ENCODE measurements at places on chromosomes 7 and 10.

DNA sequence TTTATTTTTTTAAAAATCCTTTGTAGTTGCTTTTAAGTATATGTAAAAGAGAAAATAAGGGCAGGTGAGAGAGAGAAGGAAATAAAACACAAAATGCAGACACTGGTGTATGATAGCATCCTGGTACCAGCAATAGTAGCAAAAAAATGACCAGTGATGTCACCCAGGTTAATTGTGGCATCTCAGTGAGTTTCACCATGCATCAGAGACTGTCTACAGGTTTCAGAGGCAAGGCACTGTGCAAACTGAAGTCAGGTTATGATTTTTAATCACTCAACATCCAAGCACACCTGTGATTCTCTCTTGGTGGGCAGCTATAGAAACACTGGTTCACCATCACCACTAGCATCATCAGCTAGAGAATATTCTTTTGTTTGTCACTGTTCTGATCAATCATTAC is 509.3 kb downstream of the SORCS1 start:
- DNase-seq = no peak

DNA sequence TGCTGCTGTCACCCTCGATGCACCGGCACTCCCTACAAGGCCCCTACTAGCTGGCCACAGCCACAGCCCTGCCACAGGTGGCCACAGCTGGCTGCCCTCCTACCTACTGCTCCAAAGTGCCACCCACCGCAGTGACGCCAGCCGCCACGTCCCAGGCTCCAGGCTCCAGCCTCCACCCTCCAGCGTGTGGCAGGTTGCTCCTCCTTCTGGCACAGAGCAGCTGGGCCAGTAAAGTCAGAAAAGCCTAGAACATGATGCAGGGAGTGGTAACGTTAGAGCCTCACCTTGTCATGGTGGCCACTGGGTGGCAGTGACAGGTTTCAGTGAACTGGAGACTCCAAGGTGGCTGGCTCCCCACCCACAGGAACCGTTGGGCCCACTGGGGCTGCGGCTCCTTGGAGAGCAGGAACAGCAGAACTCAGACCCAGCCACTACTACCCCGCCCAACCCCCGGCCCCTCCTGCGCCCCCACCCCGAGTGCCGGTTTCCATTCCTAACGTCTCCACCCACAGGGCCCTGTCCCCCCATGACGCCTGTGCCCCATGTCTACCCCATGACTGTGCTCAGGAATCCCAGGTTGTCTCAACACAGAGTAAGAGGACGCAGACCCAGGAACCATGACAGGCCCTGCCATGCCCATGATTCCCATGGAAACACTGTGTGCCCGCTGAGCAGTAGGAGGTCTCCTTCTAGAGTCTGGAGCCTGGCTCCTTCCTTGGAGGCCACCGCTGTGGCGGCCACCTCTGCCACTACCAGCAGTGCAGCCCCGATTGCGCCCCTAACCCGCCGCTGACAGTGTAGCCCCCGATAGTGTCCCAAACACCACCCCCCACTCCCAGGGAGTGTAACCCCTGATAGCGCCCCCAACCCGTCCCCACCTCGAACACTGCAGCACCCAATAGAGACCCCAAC is 52.3 kb upstream of the ZNF33B start:
- no peak for DNase-seq

GRCh38 chr7:151497306-151497871 is 22.3 kb downstream of the RHEB start:
- no peak for DNase-seq

DNA sequence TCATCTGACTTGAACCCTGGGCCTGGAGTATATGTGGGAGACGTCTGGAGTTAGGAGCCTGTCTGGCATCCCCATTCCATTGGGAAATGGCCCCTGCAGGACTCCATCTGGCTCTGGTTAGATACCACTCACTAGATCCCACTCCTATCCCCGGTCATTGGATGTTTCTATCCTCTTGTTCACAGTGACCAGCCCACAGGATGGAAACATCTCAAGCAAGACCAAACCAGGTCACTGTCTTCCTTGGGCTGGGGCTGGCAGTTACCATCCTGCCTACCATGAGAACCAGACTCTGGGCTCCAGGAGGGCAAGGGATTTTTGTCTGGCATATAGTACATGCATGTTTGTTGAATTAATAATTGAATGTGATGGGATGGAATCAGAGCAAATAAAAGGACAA is 415.7 kb downstream of the GRID1 start:
- DNase-seq = no peak

GRCh38 chr7:50594136-50594535 is 28.9 kb upstream of the DDC start:
- no peak for DNase-seq

- DNase-seq = no peak
These were observed 35.3 kb upstream of the ZRANB1 start for GRCh38 chr10:124906551-124907001.

Data from stimulated activated naive B cell treated with anti-CD40 and anti-IgM and Interleukin-4, amounts not matched to agents 10 μg/mL and 1 μg/mL and 100 μg/mL, for 72 hours (primary cell).